T-helper 22 cell (primary cell): ENCODE measurements at places on chromosomes 1 and 21.

- DNase-seq, result no peak
Observed at GRCh38 chr1:228271701-228272251, 63.9 kb downstream of the OBSCN start.

- no peak for DNase-seq
Observed at GRCh38 chr21:20024741-20025140, 973.5 kb upstream of the NCAM2 start.

GRCh38 chr21:16308269-16308668, 578.5 kb downstream of the USP25 start:
- DNase-seq, result no peak

DNA sequence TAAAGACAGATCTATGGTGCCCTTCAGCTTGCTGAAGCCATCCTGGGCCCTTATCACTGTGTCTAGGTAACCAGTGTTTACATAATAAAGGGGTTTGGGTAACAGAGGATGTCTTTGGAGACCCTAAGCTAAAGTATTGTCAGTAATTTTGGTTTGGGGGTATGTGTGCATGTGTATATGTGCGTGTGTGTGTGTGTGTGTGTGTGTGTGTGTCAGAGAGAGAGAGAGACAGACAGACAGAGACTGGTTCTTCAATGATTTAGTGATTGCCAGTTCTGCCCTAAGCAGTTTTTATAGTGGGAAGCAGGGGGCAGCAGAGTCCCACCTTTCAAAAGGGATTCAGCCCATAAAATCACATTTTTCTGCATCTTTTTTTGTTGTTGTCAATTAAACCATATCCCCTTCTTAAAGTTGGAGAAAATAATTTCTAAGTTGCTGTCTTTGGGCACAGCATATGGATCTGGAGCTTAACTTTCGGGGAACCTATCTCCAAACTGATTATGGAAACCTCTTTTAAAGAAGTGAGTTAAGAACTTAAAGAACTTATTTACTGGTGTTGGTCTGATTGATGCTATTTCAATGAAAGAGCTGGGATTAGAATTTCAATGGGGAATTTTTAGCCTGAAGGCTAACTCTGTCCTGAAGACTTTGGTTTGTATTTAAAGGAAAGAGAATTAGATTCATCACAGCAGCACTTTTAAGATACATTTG, 51.1 kb downstream of the ZNF326 start:
- no peak for DNase-seq

DNA sequence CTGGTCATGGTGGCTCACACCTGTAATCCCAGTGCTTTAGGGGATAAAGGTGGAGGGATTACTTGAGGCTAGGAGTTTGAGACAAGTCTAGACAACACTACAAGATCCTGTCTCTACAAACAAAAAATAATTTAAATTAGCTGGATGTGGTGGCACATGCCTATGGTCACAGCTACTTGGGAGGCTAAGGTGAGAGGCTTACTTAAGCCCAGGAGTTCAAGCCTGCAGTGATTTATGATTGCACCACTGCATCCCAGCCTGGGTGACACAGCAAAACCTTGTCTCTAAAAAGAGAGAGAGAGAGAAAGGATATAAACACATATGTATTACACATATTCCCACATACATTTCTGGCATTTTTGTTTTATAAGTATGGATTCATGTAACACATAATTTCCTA, 325.2 kb downstream of the DUSP10 start:
- DNase-seq, result no peak

DNA sequence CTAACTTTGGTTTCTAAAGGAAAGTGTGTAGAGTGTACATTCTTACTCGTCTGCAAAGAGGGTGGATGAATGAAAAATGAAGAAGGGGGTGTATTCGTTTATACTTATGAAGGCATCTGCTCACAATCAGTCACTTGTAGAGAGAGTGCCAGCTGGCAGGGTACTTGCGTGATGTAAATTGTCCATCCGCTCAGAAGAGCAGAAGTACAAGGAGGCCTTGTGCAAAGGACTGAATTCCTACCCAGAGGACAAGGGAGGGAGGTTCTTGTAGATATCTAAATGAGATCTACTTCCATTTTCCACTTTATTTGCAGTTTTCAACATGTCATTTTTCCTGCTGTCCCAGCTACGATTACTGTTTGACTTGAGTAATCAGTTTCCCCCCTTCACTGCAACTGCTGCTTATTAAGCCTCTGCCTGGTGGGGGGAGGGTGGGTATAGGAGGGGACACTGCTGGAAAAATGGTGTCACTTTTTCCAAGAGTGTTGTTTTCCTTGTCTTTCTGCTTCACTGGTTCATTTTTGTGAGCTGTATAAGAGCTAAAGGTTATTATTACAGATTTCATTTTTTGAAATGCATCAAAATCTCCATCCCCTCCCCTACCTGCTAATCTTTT, 67.3 kb downstream of the LAMC1 start:
- no peak for DNase-seq

- peak; percentile 16 for DNase-seq
Observed at GRCh38 chr1:111754984-111755330, 744 bp upstream of the DDX20 start.

GRCh38 chr1:2983706-2984398, 37.4 kb upstream of the ACTRT2 start:
- DNase-seq, result no peak

GRCh38 chr1:160407839-160408801, 7.8 kb downstream of the VANGL2 start:
- no peak for DNase-seq

DNA sequence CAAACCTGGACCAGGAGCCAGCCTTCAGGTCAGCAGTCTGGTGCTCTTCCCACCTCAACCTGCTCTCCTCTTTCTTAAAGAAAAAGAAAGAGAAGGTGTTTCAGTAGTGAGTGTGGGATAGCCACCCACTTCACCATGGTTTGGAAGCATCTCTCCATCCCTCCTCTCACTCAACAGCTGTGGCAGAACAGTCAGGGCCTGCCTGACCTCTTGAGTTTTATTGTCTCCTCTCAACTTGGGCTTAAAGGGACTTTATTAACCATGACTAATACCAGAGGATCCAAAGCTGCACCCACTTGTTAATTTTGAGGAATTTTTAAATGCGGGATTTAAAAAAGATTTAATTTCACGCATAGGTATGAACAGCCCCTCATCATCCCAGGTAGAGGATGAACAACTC, 570 bp upstream of the VASH2 start:
- DNase-seq, result no peak
